ENCODE measurements at places on chromosomes 2 and 18.

DNA sequence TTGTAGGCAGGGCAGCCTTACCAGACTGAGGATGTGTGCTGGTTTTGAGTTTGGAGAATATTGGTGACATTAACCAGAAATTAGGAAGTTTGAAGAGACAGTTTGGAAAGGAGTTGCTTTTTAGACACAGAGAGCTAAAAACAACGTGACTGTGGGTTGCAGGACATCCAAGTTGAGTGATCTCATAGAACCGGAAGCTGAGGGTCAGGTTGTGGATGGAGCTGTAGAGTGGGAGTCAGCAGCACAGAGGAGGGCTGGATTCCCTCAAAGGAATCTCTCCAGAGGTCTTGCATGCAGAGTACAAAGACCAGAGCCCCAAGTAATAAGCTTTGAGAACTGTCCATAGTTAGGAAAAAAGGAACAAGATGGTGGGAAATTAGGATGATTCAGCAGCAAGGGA is 9.3 kb downstream of the MAPRE3 start:
- no peak for DNase-seq

GRCh38 chr2:173957517-173957916 is 7.7 kb downstream of the SP3 start:
- DNase-seq = no peak

- DNase-seq = no peak
Observed at GRCh38 chr2:37780387-37780676, 108.9 kb upstream of the CDC42EP3 start.

- DNase-seq = no peak
Observed at GRCh38 chr2:235719146-235719942, 225.5 kb downstream of the AGAP1 start.

DNA sequence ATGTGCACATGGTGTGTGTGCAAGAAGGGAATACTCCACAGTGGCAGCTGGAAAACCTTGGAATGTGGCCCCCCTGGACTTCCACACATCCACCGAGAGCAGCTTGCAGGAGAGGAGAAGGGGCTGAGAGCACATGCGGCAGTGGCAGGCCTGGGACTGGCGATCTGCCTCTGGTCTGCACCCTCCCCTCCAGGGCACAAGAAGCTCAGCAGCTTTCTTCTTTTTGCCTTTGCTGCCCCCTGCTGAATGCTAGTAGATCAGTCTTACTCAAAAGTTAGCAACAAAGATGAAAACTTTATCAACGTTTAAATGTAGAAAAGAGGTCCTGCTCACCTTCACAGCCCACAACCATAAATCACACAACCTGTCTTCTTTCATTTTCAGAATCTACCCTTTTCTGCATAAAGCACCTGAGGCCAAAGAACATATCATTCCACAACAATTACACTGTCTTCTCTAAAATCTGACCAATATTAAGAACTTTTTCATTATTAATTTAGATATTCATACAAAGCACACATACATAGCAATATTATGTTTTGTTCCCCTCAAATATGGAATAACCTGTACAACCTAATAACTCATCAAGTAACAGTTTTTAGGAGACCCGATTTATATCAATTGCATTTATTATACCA is 34.6 kb downstream of the TGFBRAP1 start:
- DNase-seq = no peak

DNA sequence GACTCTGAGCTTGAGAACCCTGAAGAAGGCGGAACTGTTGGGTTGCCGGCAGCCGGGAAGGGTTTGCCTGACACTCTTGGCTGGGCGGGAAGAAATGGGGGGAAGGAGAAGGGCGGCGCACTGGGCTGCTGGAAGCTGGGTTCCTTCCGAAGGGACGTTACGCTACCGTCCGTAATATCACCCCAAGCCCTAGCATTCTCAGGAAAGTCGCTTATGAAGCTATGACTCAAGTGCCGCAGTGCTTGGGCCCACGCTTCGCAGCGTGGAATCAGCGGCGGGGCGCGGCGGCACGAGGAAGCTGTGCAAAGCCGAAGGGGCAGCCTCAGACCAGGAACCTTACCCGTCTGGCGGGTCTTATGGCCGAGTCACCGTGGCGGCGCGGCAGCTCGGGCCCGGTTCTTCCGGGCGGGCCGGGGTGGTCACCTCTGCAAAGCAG is 50.2 kb upstream of the SIGLEC15 start:
- DNase-seq = peak; percentile 37

- DNase-seq = no peak
Observed at GRCh38 chr2:229888031-229888430, 33.8 kb downstream of the TRIP12 start.

DNA sequence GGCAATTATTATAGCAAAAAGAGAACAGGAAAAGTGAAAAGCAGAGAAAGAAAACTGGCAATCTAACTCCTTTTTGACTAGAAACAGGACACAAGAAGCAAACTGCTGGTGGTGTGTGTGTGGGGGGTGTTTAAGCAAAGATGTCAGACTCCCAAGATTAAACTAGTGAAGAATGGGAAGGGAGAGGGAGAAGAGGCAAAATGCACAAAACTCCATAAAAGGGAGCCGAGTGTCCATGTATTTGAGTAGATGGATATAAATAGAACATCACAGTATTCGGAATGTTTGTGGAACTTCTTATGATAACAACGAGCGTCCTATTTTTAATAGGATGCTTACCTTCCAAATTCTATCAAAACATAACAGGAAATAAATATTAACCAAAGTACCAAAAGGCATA is 179.8 kb upstream of the TRIB2 start:
- no peak for DNase-seq

- DNase-seq = no peak
Observed at GRCh38 chr2:73822276-73822675, 6.5 kb upstream of the STAMBP start.

DNA sequence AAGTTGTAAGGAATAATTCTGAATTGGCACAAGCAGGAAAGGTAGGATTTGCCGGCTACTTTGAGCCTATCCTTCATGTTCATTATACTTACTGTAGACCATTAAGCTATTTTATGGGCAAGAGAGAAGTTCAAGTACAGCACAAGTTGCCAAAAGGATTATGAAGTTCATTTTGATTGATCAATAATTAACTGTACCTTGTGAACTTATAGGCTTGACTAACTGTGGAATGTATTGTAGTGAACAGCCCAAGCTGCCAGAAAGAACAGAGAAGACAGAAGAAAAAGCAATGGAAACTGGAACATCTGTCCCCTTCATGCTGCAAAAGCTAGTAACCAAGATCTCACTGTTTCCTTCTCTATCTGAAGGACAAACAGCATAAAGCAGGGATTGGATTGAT is 810.1 kb upstream of the ZEB2 start:
- DNase-seq = no peak

- no peak for DNase-seq
Observed at GRCh38 chr2:11710210-11710609, 36.2 kb upstream of the LPIN1 start.

- DNase-seq = no peak
Observed at GRCh38 chr18:48667276-48668254, 128.7 kb downstream of the CTIF start.

DNA sequence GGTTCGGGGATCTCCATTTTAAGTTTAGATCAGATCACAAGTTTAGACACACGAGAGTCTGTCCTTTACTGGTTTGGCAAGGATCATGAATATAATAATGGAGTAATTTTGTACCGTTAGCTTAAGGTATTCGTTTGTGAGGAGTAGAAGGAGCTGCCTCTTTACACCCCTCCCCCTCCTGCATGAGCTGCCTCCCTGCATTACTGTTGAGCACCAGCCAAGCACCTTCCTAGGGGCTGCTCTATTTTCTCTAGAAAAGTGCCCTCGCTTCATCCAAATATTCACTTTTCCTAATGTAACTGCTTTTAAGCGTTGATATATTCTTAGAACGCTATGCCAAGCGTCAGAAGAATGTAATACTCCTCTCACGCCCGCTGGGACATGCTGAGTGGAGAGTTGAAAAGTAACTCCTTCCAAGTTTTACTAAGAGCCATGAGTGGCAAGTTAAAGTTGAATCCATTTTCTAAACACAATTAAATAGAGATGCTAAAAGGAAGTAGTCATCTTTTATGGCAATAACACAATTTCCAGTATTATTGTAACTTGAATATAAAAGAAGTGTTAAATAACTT is 25.4 kb upstream of the SCN7A start:
- no peak for DNase-seq

DNA sequence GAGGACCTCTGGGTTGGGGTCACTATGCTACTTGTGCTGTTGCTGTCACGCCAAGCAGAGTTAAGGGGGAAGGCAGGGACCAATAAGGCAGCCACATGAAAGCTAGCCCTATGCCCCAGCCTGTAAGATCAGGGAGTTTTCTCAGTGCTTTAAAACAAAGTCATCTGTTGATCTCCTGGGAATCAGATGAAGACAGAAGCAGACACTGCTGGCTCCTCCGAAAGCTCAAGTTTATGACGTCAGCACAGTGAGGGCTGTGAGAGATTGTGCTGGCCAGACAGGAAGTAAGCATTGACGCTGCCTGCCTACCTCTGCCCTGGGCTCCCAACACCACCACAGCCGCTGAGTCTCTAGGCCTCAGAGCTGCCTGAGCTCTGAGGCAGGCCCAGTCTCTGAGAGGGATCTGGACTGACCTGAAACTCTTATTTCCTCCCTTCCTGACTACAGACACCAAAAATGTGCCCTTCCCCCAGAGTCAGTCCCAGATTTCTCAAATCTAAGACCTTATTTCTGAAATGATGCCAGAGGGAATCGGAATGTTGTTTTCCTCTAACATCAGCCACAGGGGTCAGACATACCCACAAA is 118.1 kb upstream of the EPAS1 start:
- peak; percentile 84 for DNase-seq
